ENCODE measurements at places on chromosomes 6 and 20. TPM values are rescaled to one million over a fixed set of nuclear protein-coding genes. Genes with fewer than 3 reads are reported as not detected.

- no peak for DNase-seq
Observed at GRCh38 chr6:142624978-142625715, 319.8 kb downstream of the HIVEP2 start.

Gene ID1
- 1,330 TPM for total RNA-seq

Gene CTCFL
- total RNA-seq, result 0.03 TPM

Gene HRH3
- not detected for total RNA-seq

GRCh38 chr6:5471637-5472398, 210.5 kb downstream of the FARS2 start:
- no peak for DNase-seq

DNA sequence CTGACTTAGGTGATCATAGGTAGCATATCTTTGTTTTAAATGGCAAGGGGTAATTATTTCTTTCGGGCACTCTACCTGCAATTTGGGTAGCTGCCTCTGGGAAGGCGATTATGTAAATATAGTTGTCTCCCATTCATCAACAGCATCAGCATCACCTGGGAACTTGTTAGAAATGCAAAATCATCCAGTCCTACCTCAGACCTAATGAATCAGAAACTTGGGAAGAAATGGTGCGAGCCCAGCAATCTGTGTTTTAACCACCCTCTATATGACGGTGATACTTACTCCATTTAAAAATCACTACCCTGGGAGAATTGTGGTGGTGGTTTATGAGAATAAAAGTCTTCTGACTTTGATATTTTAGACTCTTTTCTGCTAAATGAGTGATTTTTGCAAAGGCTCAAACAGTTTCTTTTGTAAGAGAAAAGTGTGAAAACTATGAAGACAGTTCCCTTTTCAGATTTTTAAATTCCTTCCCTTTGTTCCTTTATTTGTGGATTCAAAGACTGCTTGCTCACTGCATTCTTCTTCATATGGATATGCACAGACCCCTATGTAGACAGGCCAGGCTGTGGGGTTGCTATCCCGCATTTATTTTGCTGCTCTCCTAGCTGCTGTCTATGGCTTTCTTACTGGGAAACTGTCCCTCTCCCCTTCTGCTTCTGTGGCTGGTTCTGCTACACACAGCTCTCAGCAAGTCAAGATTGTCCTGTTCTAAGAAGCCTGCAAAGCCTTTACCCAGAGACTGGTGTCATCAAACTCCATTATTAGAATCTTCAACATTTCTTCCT, 365.3 kb downstream of the RNF144B start:
- DNase-seq, result no peak

Gene HLA-DQA1
- total RNA-seq, result not detected

Gene ZC2HC1B
- total RNA-seq, result not detected

DNA sequence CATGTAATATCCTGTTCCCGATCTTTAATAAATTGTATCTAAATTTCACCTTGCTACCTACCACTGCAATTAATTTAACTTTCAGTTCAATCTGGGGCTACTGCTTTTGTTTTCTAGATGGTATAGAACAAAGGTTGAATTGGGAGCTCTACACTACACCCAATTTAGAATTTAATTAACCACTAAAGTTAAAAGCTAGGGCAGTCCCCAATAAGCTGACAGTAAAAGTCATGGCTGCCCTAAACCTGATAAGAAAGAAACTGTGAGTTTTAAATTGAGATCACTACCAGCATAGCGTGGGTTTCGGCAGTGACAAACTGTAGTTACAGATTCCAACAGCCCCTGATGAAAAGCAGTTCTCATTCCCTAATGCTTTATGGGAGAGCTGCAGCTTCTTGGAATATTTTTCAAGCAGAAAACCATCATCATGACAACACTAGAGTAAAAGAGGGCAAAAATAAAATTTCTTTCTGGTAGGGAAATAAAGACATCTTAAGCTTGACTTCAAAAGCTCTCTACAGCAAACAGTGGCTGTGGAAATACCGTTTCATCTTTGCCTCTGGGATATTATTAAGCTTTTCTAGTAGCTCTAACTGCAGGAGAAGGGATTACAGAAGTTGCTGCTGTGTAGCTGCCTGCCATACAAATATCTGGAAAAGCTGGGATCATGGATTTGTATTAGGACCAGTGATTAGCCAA, 1372.1 kb downstream of the EPHA7 start:
- no peak for DNase-seq

- peak; percentile 62 for DNase-seq
Observed at GRCh38 chr20:50645253-50646068, 45.9 kb downstream of the RIPOR3 start.

DNA sequence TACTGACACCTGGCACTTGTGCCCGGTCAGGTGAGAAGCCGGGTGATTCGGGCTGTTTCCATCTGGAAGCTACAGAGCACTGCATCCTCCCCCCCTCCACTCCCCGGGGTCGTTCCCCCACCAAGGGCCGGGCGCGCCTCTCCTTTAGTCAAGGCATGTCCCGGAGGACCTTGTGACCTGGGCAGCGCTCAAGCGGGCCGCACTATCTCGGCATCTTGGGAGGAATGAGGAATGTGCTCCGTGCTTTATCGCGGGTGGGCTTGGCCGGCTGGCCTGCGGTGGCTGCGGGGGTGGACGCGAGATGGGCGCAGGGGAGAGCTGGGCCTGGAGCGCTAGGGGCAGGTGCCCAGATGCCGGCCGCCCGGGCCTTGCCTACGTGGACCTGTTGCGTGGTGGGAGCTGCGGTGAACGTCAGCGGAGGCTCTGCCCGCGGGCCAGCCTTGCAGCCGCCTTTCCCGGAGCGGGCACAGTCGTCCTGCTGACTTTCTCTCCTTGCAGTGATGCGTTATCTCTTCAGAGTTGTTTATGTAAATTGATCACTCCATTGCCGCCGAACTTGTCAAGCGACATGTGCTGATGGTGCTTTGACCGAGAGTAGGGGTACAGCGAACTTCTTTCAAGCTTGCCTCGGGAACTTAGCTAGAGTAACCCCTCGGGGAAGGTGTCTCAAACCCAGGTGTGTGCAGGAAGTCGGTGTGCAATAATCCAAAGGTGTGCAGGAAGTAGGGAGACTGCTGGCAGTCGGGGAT, 1.1 kb downstream of the LRRC1 start:
- peak; percentile 27 for DNase-seq

DNA sequence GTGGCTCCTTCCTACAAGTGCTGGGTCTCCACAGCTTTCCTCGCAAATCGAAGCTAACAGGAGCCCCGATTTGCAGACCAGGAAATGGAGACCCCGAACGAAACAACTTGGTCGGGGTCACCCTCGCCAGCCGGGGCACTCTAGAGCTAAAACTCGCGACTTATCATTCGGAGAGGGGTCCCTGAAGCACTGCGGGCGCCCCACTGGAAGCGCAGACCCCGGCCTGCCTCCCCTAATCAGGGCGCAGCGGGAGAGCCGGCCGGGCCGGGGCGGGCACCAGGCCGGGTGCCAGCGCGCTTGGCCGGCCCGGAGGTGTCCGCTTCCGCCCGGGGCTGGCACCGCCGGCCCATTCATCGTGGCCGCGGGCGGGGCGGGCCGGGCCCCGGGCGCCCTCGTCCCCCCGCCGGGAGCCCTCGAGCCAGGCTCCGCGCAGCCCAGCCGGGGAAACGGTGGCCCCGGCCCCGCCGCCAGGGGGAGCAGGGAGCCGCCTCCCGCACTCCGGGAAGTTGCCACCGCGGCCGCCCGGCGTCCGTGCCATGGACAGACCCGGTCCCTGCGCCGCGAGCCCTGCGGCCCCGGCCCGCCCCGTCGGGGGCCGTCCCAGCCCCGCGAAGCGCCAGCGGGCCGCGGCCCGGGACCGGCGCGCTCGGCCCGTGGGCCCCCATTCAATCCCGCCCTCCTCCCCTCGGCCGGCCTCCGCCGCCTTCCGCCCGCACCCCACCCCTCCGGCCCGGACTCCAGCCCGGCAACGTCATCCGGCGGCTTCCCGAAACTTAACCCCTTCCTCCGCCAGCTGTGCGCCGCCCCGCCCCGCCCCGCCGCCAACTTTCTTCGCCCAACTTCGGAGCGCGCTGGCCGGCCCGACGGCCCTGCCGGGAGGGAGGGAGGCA, 961 bp downstream of the RRBP1 start:
- DNase-seq, result peak; percentile 27

Data from G401 (cell line).